NCI-H446 (cell line): ENCODE measurements at places on chromosomes 3 and 15.

- no peak for DNase-seq
Measured at GRCh38 chr3:89954137-89954536, 846.7 kb downstream of the EPHA3 start.

GRCh38 chr3:78174821-78175220, 1134.9 kb downstream of the ROBO2 start:
- DNase-seq = peak; percentile 7

DNA sequence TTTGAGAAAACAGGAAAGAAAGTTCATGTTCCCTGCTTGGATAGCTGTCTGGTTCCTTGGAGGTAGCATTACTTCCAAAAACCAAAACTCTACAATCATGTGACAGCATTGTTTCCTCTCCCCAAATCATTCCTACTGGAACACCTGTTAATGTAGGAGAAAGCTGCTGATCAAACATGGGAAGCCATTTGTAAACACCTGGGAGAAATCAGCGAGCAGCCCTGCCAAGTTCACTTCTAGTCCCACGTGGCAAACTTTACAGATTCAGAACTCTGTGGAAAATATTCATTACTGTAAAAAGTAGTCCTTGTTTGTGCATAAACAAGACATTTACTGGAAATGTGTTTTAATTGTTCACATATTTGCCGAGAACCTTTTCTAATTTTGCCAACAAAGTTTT, 275.5 kb upstream of the AZI2 start:
- DNase-seq = no peak

- no peak for DNase-seq
Measured at GRCh38 chr3:162141272-162141791, 644.7 kb downstream of the OTOL1 start.

DNA sequence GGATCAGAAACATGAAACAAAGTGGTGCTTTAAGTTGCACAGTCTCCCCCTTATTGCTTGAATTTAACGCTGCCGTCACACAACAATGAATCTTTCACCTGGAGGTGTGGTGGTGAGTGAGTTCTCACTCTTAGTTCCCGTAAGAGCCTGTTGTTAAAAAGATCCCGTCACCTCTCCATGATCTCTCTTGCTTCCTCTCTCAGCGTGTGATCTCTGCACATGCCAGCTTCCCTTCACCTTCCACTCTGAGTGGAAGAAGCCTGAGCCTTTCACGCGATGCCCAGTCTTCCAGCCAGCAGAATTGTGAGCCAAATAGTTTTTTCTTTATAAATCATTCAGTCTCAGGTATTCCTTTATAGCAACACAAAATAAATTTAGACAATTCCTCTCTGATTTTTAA, 136.7 kb upstream of the CHL1 start:
- no peak for DNase-seq

DNA sequence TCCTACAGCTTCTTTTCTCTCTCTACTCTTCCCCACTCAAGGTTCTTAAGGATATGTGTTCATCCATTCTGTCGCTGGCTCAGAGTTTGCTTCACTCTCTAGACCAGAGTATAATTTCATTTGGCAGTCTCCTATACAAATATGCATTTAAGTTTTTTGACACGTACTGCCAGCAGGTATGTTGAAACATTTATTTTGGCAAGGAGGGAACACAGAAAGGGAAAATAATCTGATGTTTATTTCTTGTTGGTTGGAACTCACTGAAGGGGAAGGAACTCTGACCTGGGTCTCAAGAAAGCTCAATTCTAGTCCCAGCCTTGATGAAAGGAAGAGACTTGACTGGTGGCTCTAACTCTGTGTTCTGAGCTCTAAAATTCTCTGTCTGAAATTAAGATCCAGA, 21.6 kb downstream of the FANCD2 start:
- DNase-seq = no peak

DNA sequence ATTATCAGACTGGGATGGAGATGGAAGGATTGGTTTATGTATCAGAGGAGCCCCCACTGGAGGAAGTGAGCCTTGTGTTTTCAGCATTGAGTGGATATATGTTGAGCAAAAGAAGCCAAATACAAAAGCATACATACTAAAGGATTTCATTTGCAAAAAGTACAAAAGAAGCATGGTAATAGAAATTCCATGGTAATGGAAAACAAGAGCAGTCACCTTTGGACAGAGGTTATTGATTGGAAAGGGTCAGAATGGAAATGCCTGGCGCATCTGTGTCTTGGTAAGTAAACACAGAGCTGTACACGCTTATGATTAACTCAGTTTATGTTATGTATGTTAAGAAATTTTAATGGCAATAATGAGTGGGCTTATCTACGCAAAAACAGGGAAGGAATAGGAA, 72.7 kb downstream of the DHX36 start:
- no peak for DNase-seq
